ENCODE measurements at places on chromosomes 12 and 14. TPM values are rescaled to one million over a fixed set of nuclear protein-coding genes. Genes with fewer than 3 reads are reported as not detected.

GRCh38 chr12:73867147-73867546 lies 670.5 kb upstream of the ATXN7L3B start:
- no peak overlapping the region for H3K4me3 ChIP-seq
- no peaks in the 10 kb centered on the region for H3K36me3 ChIP-seq
- DNase-seq: no peak
- no peaks in the 10 kb centered on the region for H3K27me3 ChIP-seq
- no peak overlapping the region for H3K27ac ChIP-seq

C14orf132 gene
- 7.1 TPM for polyA plus RNA-seq

GZMB gene
- polyA plus RNA-seq: not detected

DNA sequence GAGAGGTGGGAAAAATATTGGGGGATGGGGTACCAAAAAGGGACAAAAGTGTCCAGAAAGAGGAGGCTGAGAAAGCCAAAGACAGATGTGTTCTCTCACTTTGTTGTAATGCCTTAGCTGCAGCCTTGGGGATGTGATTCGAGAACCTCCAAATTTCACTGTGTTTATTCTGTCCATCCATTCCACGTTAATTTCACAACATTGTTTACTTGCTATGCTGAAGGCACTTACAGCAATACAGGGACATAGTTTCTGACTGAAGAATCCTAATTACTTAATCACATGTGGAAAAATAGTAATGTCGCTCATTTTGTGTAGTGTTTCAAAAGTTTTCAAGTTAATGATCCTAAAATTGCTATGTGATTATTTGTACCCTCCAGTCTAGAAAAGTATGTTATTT lies 146.2 kb upstream of the SLC38A2 start:
- no peak for DNase-seq
- no peak overlapping the region for H3K27ac ChIP-seq
- H3K4me1 ChIP-seq: no peaks in the 10 kb centered on the region
- peaks cover 16% of the 10 kb centered on the region for H3K36me3 ChIP-seq
- H3K4me3 ChIP-seq: no peak overlapping the region
- H3K27me3 ChIP-seq: no peaks in the 10 kb centered on the region

GRCh38 chr12:103908877-103909276 lies 21.3 kb upstream of the HSP90B1 start:
- no peaks in the 10 kb centered on the region for H3K4me1 ChIP-seq
- peak overlapping the region; percentile 50 for H3K27ac ChIP-seq
- DNase-seq: no peak
- no peak overlapping the region for H3K4me3 ChIP-seq

DNA sequence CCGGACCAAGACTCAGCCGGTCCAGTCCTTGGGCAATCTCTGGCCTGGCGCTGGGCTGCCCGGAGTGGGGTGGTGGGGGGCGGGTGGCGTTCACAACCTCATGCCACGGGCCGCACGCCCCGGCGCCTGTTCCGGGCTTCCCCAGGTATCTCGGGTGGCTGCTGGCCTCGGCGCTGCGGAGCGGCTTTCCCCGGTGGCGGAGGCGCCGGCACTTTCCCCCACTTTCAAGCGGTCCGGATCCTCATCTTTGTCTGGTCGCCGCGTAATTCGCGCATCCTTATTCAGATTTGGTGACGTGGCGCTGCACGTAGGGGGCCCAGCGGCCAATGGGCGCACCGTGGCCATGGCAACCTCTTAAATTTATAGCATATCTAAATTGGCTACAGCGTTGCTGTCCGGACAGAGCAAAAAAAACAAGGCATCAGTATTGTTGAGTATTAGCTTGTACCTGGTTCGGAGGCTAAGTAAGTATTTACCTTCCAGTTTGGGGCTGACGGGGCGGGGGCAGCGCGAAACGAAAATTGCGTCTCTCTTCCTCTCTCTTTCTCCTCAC lies at the start of gene LHX5:
Gene LHX5 (minus strand): TSS at position 253 of the 553 bp plus-strand sequence. CDS start 373 bp downstream, outside the sequence.
- no peak within 1 kb of the TSS for H3K27ac ChIP-seq
- no peak within 1 kb of the TSS for H3K4me3 ChIP-seq
- peak; percentile 44 for DNase-seq
- peaks cover 95% of the 10 kb centered on the region for H3K27me3 ChIP-seq
- no peaks in the 10 kb centered on the region for H3K36me3 ChIP-seq
- H3K4me1 ChIP-seq: no peaks in the 10 kb centered on the region

FGF23 gene
- polyA plus RNA-seq: not detected

A2M gene
- 0.02 TPM for polyA plus RNA-seq

DNA sequence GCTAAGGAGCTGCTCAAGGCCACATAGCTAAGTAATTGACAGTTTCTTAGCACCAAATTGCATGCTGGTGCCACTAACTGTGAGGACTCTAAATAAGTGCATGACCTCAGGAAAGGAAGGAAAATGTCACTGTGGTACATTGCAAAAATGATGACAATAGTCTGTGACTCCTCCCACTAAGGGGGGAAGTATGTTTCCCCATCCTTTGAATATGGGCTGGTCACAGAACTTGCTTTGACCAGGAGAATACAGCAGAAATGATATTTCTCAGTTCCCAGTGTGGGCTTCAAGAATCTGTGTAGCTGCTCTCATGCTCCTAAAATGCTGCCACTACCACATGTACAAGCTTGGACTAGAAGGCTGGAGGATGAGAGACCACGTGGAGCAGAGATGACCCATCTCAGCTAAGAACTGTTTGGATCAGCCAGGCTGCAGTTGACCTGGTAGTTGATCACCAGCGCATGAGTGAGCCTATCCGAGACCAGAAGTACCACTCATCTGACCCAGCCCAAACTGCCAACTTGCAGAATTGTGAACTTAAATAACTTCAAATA lies 42.2 kb upstream of the NOS1 start:
- no peak overlapping the region for H3K27ac ChIP-seq
- no peak for DNase-seq
- H3K27me3 ChIP-seq: no peaks in the 10 kb centered on the region
- no peak overlapping the region for H3K4me3 ChIP-seq
- no peaks in the 10 kb centered on the region for H3K36me3 ChIP-seq

OR10G2 gene
- polyA plus RNA-seq: not detected

CLEC6A gene
- not detected for polyA plus RNA-seq

DNA sequence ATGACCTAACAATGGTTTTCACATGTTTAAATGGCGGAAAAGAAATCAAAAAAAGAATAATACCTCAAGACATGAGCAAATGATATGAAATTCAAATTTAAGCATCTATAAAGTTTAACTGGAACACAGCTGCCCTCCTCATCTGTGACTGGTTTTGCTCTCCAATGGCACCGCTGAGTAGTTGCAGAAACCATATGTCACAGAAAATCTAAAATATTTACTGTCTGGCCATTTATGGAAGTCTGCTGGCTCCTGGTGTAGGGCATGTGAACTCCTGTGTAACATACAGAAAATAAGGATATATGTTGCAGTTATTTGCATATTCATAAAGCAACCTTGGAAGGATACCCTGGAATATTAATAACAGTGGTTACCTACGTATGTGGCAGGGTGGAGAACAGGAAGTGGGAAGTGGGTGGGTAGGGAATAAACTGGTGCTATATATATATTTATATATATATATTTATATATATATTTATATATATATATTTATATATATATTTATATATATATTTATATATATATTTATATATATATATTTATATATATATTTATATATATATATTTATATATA lies 48.4 kb downstream of the LTBP2 start:
- H3K4me1 ChIP-seq: peaks cover 44% of the 10 kb centered on the region
- H3K4me3 ChIP-seq: no peak overlapping the region
- peak overlapping the region; percentile 40 for H3K27ac ChIP-seq
- H3K27me3 ChIP-seq: no peaks in the 10 kb centered on the region

- H3K4me1 ChIP-seq: no peaks in the 10 kb centered on the region
- H3K36me3 ChIP-seq: no peaks in the 10 kb centered on the region
- DNase-seq: no peak
- H3K27ac ChIP-seq: no peak overlapping the region
- peaks cover 5% of the 10 kb centered on the region for H3K27me3 ChIP-seq
Observed at GRCh38 chr12:1857821-1858220, 37.5 kb downstream of the LRTM2 start.

PDE3A gene
- 0.67 TPM for polyA plus RNA-seq

Data from SK-N-SH (cell line).